ENCODE measurements at places on chromosomes 16 and 17.

DNA sequence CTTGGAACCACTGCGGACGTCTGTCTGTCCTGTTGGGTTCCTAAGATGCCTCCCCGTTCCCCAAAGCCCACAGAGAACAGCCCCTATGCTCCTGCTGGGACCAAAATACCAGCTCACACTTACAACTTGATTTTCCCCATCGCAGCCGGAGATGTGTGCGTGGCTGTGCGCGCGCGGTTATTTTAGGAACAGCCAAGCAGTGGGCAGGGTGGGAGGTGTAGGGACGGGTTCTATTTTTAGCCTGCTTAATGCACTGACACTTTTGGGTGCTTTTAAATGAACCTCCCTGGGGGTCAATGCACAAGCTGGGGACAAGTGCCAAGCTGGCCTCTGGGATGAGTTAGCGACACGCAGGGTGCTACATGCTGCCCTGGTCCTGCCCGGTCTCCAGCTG is 74.1 kb downstream of the KLHDC4 start:
- no peak for DNase-seq

DNA sequence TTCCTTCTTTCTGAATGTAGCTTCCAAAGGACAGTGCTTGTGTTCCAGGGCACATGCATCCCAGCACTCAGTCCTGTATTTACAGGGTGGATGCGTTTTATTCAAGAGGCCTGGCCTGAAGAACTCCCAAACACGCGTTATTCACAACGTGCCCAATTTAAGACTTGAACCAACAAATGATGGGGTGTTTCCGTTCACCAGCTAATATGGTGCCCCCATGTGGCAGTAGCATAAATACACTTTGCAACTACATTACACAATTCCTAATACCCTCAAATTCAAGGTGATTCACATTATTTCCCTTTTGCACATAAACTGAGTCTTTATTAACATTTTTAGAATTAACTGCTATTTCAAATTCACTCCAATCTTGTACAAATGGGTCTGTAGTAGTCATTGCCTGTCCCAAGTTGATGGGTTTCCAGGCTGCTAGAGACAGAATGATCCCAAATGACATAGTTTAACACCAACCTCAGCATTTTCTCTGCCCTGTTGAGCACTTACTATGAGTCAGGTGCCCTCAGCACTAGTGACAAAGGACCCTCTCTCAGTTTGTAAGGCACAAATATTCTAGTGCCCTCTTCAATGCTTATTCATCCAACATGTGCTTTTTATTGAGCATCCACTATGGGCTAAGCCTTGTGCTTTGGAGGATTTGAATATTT is 26.9 kb downstream of the HSD17B2 start:
- DNase-seq: no peak

GRCh38 chr17:29176558-29177351 is 3.4 kb downstream of the MYO18A start:
- peak; percentile 30 for DNase-seq

DNA sequence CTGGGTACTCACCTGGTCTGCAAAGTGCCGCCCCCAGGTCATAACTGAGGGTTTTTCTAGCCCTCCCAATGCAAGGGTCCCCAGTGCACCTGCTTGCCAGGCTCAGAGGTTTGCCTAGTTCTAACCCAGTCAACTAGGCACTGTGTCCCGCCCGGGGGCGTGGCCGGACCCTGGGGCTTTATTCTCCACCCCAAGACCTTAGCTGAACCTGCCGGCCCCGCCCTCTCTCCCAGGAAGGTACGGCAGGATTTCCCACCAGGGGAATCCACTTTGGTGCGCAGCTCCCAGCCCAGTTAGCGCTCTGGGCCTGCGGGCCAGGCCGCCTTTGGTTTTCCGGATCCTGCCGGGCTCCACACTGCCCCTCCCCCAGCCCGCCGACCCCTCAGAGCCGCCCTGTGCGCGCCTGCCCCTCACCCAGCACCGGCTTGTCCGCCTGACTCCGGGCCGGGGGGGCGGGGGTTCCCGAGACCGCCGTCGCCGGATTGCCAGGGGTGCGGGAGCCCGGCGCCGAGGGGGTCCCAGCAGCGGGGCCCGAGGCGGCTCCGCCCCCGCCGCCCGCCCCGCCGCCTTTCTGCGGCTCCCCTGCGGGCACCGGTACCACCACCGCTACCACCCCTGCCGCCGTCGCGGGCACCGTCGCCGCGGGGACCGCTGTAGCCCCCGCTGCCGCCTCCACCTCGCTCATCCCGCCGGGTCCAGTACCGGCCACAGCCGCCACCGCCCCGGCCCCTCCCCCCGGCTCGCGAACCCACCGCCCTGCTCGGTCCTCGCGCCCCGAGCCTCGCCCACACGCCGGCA is 424 bp downstream of the YBX2 start:
- DNase-seq: no peak

DNA sequence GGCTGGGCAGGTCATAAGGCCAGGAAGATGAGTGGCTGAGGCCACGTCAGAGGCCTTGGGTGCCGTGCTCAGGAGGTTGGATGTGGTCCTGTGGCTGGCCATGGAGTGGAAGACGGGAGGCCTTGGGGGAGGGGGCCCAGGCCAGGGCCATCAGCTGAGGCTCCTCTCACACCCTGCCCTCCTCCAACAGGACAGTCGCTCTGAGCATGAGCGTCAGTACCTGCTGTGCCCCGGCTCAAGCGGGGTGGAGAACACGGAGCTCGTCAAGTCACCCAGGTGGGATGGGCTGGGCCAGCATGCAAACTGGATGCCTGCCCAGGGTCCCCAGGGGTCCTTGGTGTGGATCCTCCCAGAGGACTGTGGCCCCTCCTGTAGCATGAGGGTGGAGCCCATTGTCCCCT is 19.2 kb downstream of the POLR3E start:
- no peak for DNase-seq

- no peak for DNase-seq
These were observed 66.2 kb downstream of the CENPV start for GRCh38 chr17:16286947-16287562.

DNA sequence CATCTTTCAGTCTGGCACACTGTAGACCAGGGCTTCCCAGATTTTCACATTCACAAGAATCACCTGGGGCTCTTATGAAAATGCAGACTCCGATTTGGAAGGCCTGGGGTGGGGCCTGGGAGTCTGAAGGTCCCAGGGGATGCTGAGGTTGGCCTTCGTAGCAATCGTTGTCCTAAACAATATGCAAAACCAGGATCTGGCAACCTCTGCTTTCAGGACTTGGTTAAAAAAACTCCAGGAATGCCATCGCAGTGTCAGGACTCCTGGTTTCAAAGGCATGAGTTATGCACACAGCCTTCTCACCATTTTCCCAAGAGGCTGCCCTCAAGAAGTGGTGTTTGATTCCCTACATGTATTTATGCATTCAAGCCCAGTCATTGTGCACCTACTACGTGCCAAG is 6.7 kb downstream of the CLEC19A start:
- no peak for DNase-seq

DNA sequence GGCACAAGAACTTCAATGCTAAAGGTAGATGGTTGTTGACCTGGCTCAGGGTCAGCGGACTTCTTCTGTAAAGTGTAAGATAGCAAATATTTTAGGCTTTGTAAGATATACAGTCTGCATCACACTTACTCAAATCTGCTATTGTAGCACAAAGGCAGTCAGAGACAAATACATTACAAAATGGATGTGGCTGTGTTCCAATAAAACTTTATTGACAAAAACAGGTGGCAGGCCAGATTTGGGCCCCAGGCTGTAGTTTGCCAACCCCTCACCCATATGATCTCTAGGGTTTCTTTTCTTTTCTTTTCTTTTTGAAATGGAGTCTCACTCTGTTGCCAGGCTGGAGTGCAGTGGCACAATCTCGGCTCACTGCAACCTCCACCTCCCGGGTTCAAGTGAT is 39.5 kb upstream of the TMEM132E start:
- no peak for DNase-seq

GRCh38 chr16:3874794-3875692 is 5.5 kb downstream of the CREBBP start:
- DNase-seq: no peak

DNA sequence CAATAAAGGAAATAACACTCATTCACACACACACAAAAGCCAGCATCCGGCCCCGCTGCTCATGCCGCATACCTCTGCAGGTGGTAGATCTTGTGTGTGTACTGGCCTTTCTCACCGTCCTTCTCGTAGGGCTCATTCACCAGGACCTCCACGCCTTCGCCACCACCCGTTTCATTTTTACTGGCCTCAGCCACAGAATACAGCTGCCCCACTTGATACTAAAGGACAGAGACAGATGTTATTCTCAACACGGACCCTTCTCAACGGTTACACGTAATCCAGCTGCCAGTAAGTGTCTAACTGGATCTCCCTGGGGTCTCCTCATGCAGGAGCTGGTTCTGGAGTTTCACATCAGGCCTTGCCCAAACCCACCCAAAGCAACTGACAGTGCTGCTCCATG is 9.7 kb downstream of the PITPNA start:
- DNase-seq: no peak

GRCh38 chr17:57368637-57369336 is 112.5 kb downstream of the MSI2 start:
- DNase-seq: no peak

DNA sequence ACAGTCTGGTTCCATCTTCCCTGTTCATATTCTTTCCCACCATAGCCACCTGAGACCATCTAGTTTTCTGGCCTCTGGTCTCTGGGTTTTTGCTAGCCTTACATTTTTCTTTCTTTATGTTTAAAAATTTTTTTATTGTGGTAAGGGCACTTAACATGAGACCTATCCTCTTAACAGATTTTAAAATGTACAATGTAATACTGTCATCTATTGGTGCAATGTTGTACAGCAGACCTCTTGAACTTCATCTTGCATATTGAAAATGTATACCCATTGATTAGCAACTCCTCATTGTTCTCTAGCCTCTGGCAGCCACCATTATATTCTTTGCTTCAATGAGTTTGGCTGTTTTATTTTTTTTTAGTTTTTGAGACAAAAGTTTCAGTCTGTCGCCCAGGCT is 39.2 kb downstream of the ITGAM start:
- no peak for DNase-seq

DNA sequence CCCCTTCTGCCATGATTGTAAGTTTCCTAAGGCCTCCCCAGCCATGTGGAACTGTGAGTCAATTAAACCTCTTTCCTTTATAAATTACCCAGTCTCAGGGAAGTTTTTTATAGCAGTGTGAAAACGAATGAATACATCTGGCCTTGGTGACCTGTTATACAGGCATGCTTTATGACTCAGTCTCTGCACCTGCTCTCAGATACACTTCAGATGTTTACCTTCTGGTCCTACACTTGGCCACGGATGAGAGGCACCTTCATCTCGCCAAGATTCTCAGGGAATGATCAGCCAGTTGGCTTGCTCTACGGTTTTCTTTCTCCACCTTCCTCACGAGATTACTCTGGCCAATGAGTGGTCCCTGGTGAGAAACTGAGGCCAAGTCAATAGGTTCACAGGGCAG is 304.7 kb downstream of the CA10 start:
- no peak for DNase-seq

GRCh38 chr17:36153895-36154610 is 22.4 kb downstream of the TBC1D3B start:
- no peak for DNase-seq

DNA sequence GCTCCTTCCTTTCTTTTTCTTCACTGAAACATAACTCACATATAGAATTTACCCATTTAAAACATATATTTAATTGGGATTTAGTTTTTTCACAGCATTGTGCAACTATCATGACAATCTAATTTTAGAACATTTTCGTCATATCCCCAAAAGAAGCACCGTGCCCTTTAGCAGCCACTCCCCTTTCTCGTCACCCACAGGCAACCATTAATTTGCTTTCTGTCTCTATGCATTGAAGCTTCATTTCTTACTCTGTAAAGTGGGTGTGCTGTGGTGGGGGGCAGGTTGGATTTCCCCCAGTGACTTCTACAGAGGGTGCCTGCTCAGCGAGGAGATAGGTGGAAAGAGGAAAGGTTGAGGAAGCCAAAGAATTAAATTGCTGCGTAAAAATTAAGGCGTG is 35.8 kb downstream of the MRC2 start:
- DNase-seq: no peak

DNA sequence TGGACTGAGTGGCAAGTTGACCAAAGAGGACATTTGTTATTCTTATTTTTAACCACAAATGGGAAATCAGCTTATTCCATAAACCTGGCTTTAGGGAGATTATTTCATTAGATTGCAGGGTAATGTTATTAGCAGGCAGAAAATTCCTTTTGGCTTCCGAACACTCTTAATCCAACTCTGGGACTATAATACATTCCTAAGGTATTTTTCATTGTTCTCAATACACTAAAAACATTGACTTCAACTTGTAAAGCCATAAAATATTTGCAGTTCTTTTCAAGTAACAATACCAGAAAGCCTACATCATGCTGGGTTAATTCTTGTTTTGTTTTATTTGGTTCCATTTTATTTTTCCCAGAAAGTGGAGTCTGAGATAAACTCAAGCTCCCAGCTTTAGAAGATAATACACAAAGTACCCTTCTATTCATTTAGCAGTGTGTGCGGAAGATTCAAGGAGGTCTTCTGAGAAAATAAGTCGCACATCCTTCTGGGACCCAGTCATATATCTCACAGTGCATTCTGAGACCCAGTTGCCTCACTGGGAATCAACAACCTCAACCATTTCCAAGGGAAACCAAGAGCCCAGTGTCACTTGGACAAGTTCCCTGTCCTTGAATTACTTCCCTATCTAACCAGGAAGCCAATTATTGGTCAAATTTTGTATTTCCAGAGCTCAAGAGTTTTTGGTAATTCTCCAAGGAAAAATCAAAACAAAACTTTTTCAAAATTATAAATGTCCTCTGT is 389.6 kb upstream of the DYNLRB2 start:
- DNase-seq: no peak

DNA sequence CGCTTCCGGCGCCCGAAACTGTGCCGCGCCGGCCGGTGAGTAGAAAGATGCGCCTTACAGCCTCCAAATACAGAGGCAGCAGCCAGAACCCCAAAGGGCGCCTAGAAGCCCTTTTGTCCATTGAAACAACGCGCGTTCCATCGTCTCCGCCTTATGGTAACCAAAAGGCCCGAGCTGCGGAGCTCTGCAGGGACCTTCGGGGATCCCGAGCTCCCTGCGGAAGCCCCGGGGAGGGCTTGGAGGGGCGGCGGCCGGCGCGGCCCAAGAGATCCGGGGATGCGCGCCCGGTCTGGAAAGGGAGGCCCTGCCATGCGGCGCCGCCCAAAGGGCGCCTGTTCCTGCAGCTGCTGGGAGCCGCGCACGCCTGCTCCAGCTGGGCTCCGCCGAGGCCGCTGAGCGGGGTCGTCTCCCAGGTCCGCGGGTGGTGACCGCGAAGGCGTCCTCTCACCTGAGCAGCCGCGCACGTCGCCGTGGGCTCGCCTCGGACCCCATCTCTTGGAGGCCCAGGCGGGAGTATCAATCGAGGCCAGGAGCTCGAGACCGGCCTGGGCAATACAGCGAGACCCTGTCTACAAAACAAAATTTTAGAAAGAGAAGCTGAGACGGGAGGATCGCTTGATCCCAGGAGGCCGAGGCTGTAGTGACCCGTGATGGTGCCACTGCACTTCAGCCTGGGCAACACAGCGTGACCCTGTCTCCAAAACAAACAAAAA is 742 bp upstream of the FBXO31 start:
- DNase-seq: no peak

GRCh38 chr17:76314392-76315227 is 6.5 kb upstream of the QRICH2 start:
- no peak for DNase-seq

- no peak for DNase-seq
These were observed 917 bp downstream of the CTRL start for GRCh38 chr16:67930678-67931211.
